IMR-90 (cell line): ENCODE measurements at places on chromosomes 12 and 14. TPM values are rescaled to one million over a fixed set of nuclear protein-coding genes. Genes with fewer than 3 reads are reported as not detected.

SLC35F4 gene
- not detected in 2 replicates for total RNA-seq

CNIH1 gene
- 134 and 244 TPM in 2 replicates for total RNA-seq

SLC7A8 gene
- not detected in 2 replicates for total RNA-seq

SCARB1 gene
- total RNA-seq, result 3.0 and 3.6 TPM in 2 replicates

DAO gene
- total RNA-seq, result not detected in 2 replicates

TPPP2 gene
- not detected in 2 replicates for total RNA-seq

- no peaks in the 10 kb centered on the region for H3K36me3 ChIP-seq
- H3K4me1 ChIP-seq, result no peaks in the 10 kb centered on the region
- no peak overlapping the region for H3K4me3 ChIP-seq
- peaks cover 2% of the 10 kb centered on the region; the same call in 1 of the 2 replicates for H3K27me3 ChIP-seq
- DNase-seq, result no peak
- H3K27ac ChIP-seq, result no peak overlapping the region
Observed at GRCh38 chr12:1680804-1681492, 9.9 kb upstream of the ADIPOR2 start.

- DNase-seq, result no peak
- no peaks in the 10 kb centered on the region for H3K27me3 ChIP-seq
- H3K4me3 ChIP-seq, result no peak overlapping the region
- no peaks in the 10 kb centered on the region for H3K36me3 ChIP-seq
- H3K4me1 ChIP-seq, result peaks cover 12% of the 10 kb centered on the region
- no peak overlapping the region for H3K27ac ChIP-seq
Observed at GRCh38 chr14:102097441-102098135, 10.7 kb upstream of the HSP90AA1 start.

GRCh38 chr14:105158794-105159193 lies 9.8 kb downstream of the JAG2 start:
- peaks cover 8% of the 10 kb centered on the region; the same call in 1 of the 2 replicates for H3K27me3 ChIP-seq
- H3K4me3 ChIP-seq, result no peak overlapping the region
- H3K36me3 ChIP-seq, result no peaks in the 10 kb centered on the region
- no peaks in the 10 kb centered on the region for H3K4me1 ChIP-seq
- H3K27ac ChIP-seq, result no peak overlapping the region

- H3K36me3 ChIP-seq, result no peaks in the 10 kb centered on the region
- peak overlapping the region; percentile 43 for H3K4me3 ChIP-seq
Observed at GRCh38 chr14:90383731-90384542, 12.9 kb upstream of the CALM1 start.

- H3K36me3 ChIP-seq, result no peaks in the 10 kb centered on the region
- peaks cover 98% of the 10 kb centered on the region for H3K27me3 ChIP-seq
- H3K4me3 ChIP-seq, result no peak overlapping the region; the same call in 1 of the 2 replicates
- peaks cover 2% of the 10 kb centered on the region; the same call in 1 of the 2 replicates for H3K4me1 ChIP-seq
- H3K27ac ChIP-seq, result no peak overlapping the region
- DNase-seq, result peak; percentile 2
Observed at GRCh38 chr14:36520601-36521525, 831 bp upstream of the NKX2-1 start.

- peaks cover 10% of the 10 kb centered on the region; the same call in 1 of the 2 replicates for H3K4me1 ChIP-seq
- H3K36me3 ChIP-seq, result no peaks in the 10 kb centered on the region
- peaks cover 22% of the 10 kb centered on the region for H3K27me3 ChIP-seq
- peak; percentile 79 for DNase-seq
- no peak overlapping the region for H3K27ac ChIP-seq
Observed at GRCh38 chr14:56422703-56423213, 156.8 kb upstream of the TMEM260 start.

GRCh38 chr14:56358851-56359614 lies 220.6 kb upstream of the TMEM260 start:
- H3K27me3 ChIP-seq, result no peaks in the 10 kb centered on the region
- no peak overlapping the region for H3K27ac ChIP-seq
- DNase-seq, result no peak
- H3K36me3 ChIP-seq, result no peaks in the 10 kb centered on the region

DNA sequence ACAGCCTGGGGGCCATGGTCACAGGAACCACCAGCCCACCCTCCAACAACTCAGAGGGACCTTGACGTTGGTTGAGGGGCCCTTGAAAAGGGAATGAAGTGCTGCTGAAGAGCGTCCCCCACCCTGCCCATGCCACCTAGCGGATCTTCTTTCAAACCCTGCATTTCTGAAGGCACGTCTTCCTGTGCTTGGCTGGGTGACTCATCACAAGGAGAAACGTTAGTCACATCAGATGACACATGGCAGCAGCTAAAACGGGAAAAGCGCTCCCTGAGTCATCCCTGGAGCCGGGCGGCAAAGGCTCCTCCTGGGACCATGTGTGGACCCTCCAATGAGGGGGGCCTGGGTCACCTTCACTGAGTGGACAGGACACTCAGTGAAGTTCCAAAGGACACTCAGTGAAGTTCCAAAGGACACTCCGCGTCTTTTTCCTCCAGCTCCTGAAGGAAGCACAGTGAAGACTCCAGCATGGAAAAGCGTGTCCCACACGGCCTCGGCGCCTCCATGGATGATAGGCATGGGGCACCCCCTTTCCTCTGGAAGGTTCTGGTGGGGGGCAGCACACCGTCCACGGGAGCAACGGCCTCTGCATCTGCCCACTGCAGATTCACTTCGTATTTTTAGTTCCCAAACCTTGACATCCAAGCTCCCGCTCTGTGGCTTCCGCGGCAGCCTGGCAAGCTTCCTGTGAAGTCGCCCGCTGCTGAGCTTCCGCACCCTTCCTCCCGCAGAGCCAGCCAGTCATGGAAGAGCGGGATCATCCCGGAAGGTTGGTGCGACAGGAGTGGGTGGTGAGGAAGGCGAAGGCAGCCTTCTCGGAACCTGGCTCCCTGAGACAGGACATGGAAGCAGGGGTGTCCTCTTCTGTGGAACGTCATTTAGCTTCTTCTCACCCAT lies 383.4 kb downstream of the VRK1 start:
- H3K27ac ChIP-seq, result no peak overlapping the region
- DNase-seq, result no peak
- H3K4me1 ChIP-seq, result no peaks in the 10 kb centered on the region
- H3K36me3 ChIP-seq, result no peaks in the 10 kb centered on the region

DNA sequence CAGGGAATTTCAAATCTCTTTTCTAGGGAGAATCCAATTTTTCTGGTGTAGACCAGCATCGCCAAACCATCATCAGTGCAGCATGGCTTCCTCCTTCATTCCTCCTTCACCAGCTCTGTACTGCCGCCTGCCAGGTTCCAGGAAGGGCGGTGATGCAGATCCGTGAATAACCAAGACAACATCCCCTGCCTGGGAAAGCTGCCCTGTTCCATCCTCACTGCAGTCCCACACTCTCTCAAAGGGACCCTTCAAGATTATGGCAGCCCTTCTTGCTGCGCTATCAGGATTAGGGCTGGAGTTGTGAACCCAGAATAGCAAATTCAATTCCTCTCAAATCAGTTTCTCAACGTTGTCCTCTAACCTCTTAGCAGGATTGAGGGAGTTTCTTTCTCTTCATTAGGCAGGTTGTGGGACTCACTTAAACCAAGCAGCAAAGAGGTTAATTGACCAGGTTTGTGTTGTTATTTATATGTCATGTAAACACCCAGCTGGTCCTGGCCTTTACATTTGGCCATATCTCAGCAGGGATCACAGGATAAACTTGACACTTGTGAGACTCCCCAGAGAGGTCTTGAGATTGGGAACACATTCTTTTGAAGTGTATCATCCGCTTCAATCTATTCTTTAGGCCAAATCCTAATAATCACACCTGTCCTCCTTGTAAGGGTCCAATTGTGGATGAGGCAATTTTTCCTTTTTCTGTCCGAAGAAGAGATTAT lies 26.2 kb downstream of the TMEM30B start:
- H3K27ac ChIP-seq, result no peak overlapping the region
- no peaks in the 10 kb centered on the region for H3K27me3 ChIP-seq
- no peak overlapping the region for H3K4me3 ChIP-seq
- no peak for DNase-seq

DNA sequence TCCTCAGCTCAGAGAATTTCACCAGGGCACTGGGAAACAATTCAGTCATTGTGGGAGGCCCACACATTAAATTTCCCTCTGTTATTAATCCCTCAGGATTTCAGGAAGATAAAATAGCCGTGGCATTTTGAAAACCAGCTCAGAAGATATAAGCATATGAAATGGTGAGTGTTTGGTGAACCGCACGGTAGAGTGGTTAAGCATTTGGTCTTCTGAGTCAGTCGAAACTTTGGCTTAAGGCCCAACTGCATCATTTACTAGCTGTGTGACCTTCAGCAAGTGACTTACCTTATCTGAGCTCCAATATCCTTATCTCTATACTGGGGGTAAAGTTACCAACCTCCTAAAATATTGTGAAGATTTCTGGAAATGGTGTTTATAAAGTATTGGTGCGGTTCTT lies 5.2 kb upstream of the VRK1 start:
- peaks cover 7% of the 10 kb centered on the region for H3K27me3 ChIP-seq
- H3K36me3 ChIP-seq, result no peaks in the 10 kb centered on the region
- no peak overlapping the region for H3K4me3 ChIP-seq
- no peak for DNase-seq
- H3K27ac ChIP-seq, result no peak overlapping the region
- no peaks in the 10 kb centered on the region for H3K4me1 ChIP-seq

DNA sequence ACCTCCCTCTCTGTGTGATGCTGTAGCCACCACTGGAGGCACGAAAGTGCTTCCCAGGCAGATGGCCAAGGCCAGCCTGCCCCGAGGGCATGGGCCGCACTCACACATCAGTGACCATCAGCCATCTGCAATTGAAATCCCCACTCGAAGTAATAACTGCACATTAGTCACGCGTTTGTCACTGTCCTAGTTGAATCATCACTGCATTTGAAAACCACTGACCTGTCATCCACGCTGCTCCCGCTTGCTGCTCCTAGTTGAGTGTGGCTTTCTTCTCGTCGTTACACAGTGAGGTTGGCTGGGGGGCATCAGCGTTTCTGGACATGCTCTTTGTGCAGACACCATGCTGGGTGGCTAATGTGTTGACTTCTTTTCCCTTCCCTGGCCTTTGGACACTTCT lies 176.1 kb downstream of the ADGRD1 start:
- no peak overlapping the region for H3K27ac ChIP-seq
- H3K27me3 ChIP-seq, result no peaks in the 10 kb centered on the region
- no peak overlapping the region for H3K4me3 ChIP-seq
- no peaks in the 10 kb centered on the region for H3K36me3 ChIP-seq
- DNase-seq, result no peak

GRCh38 chr14:89241257-89241656 lies 175.8 kb downstream of the FOXN3 start:
- no peaks in the 10 kb centered on the region for H3K27me3 ChIP-seq
- peaks cover 3% of the 10 kb centered on the region; the same call in 1 of the 2 replicates for H3K4me1 ChIP-seq
- no peak overlapping the region for H3K4me3 ChIP-seq
